ENCODE measurements at places on chromosomes 3 and 15.

DNA sequence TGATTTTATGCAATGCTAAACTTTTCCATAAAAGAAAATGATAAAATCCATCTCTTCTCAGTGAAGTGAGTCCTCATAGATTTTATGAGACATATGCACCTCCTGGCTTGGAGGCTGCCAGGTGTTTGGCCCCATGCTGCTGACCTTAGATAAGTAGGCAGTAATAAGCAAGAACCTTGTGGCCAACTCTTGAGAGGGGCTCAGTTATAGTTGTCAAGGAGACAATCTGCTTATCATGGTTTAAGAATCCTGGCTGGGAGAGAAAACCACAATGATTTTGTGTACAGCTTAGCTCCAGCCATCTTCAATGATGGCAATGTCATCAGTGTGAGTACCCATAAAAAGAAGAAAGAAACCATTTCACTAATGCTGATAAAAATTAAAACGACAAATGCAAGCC lies 252.1 kb downstream of the CPNE4 start:
- DNase-seq, result no peak

DNA sequence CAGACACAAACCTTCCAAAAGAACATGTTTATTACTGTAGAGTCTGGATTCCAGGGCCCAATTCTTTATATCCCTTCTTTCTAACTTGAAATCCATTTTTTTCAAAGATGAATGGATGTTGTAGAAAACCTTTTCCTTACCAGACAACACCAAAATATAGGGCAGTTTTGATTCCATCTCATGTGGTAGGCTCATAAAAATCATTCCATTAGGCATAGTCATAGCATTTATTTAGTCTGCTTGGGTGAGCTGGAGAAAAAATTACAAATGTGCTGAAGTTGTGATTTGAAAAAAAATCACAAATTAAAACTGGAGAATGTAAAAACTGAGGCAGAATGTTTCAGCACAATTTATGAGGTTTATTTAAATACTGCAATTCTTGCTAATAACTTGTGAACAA lies 199.3 kb upstream of the TBC1D5 start:
- DNase-seq, result no peak

GRCh38 chr3:18806633-18807032 lies 341.7 kb upstream of the KCNH8 start:
- no peak for DNase-seq

DNA sequence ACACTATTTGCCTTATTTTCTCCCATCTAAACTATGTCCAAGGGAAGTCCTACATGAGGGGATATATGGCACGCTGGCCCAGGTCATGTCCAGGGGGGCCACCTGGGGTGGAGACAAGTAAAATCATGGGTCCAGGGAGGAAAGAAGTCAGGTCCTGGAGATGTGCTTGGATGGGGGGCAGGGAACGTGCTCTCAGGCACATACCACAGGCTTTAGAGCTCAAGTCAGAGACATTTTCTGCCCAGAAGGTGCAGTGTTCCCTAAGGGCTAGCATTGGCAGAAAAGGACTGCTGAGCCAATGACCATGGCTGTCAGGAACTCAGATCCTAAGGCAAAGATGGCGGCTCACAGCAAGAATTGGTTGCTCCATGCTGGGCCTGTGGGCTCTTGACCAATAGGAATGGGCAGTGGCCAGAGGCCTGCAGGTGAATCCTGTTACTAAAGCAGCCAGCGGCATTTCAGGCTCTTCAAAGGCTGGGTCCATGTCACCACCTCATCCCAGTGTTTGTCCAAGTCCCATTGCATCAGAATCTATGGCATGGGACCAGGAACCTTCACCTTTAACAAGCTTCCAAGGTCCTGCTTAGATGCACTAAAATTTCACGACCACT lies 175.0 kb downstream of the RPLP1 start:
- DNase-seq, result no peak

GRCh38 chr3:87733671-87734367 lies 325.0 kb downstream of the CGGBP1 start:
- no peak for DNase-seq

DNA sequence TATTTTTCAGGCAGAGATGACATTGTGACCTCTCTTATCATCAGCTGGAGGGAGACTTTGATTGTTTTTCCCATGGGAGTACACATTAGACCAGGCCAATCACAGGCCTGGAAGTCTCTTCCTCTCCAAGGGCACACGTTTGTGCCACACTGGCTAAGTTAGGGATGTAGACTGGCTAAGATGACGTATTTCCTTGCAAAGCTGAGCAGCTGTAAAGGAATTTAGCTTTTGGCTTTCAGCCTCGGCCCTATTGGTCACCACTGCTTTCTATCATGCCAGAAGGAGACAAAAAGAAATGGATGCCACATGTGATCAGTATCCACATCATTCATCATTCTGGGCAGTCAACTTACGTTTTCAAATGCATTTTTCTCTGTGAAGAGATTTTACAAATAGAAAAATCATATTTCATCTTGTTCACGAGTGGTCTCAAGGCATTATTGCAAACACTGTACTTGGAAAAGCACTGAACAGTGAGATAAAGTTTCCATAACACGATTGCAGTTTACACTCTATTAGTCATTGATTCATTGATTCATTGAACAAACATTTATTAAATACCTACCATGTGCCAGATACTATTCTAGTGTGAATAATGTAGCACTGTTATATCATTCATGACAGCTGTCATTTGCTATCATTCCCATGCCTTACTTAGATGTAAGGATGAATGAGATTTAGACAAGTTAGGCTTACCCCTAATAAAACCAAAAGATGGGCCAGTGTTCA lies 27.0 kb upstream of the RNF7 start:
- DNase-seq, result no peak

DNA sequence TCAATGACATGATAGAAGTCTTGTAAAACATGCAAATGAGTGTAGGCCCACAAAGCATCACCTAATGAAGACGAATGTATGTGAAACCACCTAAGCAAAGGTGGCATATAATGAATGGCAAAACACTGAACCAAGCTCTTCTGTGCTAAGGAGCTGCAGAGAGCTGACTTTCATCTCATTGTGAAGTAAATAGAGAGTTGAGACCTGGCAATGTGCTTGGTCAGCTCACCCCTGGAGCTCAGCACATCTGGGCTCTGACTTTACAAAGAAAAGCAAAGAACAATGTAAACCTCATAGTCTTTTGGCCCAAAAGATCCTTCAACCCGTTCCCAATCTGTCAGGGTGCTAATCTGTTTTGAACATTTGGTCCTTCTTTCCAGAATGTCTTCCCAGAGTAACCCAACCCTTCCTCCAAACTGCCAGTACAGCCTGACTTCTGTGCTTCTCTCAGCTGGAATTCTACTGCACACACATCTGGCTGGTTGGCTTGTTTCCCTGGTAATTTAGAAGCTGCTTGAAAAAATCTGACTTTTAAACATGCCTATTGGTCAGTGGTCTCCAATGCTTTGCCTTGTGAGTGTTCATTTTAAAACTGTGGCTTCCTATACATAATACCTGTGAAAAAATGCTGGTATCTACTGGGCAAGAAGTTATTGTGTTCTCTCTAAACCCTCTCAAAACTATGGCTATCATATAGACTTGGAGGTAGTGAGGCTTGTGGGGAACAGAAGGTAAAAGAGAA lies 101.7 kb downstream of the CD200R1L start:
- DNase-seq, result no peak

GRCh38 chr3:141456301-141456625 lies 30.6 kb upstream of the RASA2 start:
- no peak for DNase-seq

DNA sequence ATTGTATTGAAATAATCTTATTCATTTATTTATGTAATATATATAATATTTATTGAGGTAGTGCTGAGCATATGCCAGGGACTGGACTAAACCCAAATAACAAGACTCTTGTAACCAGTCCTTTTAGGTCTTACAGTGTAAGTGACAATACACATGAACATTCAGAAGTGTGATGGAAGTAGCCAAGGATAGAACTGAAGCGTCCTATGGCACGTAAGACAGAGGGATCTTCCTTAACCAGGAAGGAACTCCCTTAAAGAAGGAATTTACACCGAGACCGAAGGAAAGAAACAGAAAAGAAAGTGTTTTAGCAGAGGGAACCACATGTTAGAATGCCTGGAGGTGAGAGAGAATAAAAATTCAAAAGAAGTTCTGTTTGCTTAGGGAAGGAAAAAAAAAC lies 23.6 kb upstream of the CLDN1 start:
- no peak for DNase-seq

- DNase-seq, result no peak
Observed at GRCh38 chr3:114378760-114379159, 84.9 kb downstream of the TIGIT start.

DNA sequence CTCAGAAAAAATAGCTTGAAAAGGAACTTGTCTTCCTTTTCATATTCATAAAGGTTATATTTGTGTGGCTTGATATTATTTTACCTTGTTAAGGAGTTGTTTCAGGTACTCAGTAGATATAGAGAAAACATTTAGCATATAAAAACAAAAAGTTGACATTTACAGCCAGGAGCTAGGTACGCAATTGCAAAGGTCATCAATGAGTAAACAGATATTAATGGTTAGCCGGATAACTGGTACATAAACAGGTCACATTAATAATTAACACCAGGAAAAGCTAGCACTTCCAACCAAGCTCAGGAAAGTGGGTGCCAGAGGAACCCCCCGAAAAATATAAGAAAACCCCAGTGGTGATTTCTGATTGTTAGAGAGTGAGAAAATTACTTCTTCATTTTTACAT lies 146.6 kb upstream of the NR2F2 start:
- no peak for DNase-seq

- DNase-seq, result no peak
Observed at GRCh38 chr3:133532951-133533350, 40.5 kb upstream of the CDV3 start.

- DNase-seq, result no peak
Observed at GRCh38 chr15:55715355-55716076, 27.4 kb downstream of the PRTG start.

GRCh38 chr3:143070977-143071551 lies 48.5 kb upstream of the CHST2 start:
- no peak for DNase-seq

DNA sequence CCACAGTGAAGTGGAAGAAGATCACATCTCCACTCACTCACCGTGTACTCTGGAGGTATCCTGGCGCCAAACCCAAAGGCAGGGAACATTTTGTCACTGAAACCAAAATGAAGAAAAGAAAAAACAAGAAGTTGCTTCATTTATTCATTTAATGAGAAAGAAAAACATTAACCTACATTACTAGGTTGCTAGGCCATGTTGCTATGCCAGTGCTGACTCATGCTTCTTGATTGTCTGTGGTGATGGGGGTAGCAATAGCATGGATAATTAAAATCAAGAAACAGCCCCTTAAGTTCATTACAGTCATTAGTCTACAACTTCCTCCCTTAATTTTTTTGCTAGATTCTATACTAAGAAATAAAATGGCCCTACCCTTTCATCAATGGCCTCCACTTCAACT lies 52.7 kb upstream of the MRPL3 start:
- DNase-seq, result no peak

- DNase-seq, result no peak
Observed at GRCh38 chr15:70867911-70868467, 14.0 kb upstream of the LARP6 start.

DNA sequence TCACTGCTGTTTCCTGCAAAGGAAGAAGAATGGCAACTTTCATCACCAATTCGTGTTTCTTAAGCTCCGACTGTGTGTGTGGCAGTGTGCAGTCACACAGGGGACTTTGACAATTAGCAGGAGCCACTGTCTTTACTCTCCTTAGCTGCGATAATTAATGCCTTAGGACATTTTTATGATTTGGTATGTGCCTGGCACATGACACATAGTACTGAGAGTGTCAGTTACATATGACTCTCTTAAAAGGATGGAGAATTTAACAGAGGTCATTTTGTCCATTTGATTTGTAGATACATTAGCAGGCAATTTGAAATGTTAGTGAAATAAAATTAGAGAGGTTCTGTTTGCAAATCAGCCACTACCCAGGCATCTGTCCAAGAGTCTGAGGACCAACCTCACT lies 128.9 kb upstream of the VEPH1 start:
- DNase-seq, result no peak
